ENCODE measurements at places on chromosomes 7 and 10.
A peak's percentile ranks its signal among the peaks of the same experiment; 100 is the strongest.

DNA sequence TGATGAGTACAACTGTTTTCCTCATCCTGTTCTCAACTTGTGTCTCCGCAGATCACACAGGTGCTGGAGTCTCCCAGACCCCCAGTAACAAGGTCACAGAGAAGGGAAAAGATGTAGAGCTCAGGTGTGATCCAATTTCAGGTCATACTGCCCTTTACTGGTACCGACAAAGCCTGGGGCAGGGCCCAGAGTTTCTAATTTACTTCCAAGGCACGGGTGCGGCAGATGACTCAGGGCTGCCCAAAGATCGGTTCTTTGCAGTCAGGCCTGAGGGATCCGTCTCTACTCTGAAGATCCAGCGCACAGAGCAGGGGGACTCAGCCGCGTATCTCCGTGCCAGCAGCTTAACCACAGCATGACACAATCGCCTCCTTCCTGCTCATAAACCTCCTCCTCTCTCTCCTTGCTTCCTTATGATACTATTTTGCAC, 126.7 kb upstream of the PRSS58 start:
- DNase-seq, result peak; percentile 24

GRCh38 chr7:152979376-152979775, 219.8 kb downstream of the ACTR3B start:
- no peak for DNase-seq

DNA sequence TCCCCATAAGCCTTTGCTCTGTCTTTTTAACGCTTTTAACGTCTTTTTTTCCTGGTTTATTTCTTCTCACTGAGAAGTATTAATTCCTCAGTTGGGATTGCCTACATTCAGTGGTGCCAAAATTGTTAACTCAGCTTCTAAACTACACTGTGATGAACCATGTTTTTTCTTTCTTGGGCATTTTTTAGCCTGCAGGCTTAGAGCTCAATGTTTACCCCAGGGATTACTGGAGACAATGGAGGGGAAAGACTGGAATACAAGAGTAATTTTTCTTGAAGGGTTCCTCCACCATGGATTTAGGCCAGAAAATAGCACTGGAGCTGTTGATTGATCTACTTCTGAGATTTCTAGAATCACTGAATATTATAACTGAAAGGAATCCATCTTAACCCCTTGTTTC, 19.8 kb downstream of the STAMBPL1 start:
- no peak for DNase-seq

GRCh38 chr10:77494327-77494726, 143.3 kb downstream of the KCNMA1 start:
- no peak for DNase-seq

DNA sequence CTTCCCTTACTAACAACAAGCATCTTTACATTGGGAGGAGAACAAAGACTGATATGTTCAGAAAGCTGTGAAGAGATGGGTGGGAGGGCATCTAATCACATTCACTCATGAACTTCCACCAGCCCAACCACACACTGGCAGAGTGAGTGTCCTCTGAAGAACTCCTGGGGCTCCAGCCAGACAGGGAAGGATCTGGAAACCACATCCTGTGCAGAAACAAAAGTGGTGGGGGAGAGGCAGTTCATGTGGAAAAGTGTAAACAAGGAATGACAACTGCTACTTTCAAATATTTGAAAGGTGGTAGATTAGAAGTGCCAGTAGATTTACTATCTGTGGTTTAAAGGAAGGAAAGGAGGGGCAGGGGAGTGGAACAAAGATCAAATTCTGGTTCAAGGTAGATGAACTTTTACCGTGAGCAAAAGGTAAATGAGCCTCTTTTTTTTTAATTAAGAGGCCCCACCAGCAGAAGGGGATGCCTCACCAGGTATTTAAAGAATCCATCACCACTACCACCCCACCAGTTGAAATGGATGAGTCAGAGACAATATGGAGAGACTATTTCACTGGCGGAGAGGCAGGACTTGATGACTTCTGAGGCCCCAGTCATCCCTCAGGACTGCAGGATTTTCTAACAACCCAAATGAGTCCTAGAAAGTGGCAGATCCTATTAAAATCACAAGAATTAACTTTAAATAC, 34.5 kb downstream of the GOT1 start:
- DNase-seq, result no peak

- DNase-seq, result no peak
These were observed 6.1 kb downstream of the CYP2W1 start for GRCh38 chr7:988963-989529.

DNA sequence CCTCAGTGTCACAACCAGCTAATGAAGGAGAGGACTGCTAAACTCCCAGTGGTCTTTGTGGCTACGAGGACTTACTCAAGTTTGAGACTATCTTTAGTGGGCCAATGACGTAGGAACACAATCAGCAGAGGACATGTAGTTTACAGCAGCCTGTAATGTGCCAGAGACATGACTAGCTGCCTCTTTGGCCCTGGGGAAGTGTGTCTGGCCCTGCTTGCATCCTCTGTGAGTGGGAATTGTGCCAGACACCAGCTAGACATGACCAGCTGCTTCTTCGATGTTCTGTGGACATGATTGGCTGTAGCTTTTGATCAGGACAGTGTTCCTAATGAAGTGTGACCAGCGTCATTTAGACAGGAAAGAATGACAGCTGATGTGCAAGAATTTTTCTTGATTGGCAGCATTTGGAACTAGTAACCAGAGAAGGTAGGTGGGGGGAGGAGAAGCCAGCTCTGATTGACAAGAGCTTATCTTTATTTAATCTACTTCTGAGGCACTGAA, 141.7 kb downstream of the AUTS2 start:
- DNase-seq, result no peak

Data from stimulated activated CD4-positive, alpha-beta T cell treated with anti-CD3 and anti-CD28 coated beads, Interleukin-4, amount 100 ng/mL, for 48 hours (primary cell).